Stimulated activated CD4-positive, alpha-beta T cell treated with anti-CD3 and anti-CD28 coated beads, TNF-alpha, amount 100 ng/mL, for 4 hours (primary cell): ENCODE measurements at places on chromosomes 5 and 9.

GRCh38 chr9:76419782-76420380, 25.7 kb upstream of the RFK start:
- no peak for DNase-seq

GRCh38 chr5:159951387-159951786, 35.1 kb downstream of the ADRA1B start:
- no peak for DNase-seq

DNA sequence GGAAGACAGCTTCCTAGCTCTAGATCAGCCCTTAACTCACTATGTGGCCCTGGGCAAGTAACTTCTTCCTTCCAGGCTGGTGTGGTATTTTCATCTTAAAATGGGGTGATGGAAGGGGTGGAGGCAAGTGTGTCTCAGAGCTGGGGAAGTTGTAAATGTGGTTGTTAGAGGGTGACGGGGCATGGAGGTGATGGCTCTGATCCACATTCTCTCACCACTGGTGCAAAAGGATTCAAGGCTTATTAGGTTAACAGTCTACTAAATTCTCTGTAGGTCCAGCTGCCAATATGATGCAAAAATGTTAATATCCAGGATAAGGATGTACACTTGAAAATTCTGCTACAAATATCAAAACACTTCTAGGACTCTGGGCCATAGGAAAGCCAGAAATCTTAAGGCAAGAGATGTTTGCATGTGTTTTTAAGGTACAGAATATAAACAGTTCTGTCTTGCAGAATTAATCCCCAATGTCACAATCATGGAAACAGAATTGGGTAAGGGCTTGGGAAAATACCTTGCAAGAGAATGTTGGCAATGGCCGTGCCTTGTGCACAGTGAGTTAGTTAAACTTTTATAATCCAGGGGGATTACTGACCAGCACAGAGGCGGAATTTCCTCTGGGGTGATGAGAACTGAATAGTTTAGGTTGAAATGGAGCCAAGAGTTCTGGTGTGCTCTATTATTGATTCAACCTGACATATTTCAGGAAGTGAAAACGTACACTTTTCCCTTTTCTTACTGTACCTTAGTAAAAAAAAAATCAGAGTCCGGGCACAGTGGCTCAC, 19.8 kb downstream of the TNFSF15 start:
- no peak for DNase-seq

GRCh38 chr5:150263801-150264621, 25.6 kb downstream of the CAMK2A start:
- no peak for DNase-seq

DNA sequence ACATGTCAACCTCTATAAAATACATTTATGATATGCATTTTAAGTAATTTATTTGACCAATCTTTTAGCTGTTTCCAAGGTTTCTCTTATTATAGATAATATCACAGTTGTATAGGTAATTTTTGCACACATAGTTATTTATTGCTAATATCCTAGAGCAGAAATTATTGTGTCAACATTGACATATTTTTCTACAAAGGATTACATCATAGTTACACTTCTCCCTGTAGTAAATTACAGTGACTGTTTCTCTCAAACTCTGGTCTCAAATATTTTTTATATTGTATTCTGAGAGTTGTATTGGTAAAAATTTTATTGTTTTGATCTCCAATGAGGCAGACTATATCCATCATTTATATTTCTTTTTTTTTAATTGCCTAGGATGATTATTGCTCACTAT, 714.4 kb upstream of the CDH6 start:
- DNase-seq, result no peak

- DNase-seq, result no peak
Measured at GRCh38 chr9:6915635-6916034, 157.9 kb downstream of the KDM4C start.

GRCh38 chr5:168740092-168740800, 161.1 kb upstream of the PANK3 start:
- no peak for DNase-seq

- no peak for DNase-seq
Measured at GRCh38 chr5:127428748-127429147, 88.7 kb upstream of the PRRC1 start.

DNA sequence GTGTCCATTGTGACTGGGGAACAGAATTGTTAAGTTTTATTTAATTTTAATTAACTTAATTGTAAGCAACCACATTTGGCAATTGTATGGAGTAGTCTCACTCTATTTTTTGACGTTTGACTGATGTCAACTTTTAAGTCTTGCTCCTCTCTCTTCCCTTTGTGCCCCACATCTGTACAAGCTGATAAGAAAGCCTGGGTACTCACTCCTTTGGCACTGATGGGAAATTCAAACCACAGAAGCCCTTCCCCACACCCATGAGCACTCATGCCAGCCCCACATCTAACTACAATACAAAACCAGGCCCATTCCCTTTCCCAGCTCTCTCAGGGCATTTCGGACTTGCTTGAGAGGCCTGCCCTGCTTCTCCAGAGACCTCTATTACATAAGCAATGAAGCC, 451.5 kb upstream of the KIF2A start:
- DNase-seq, result no peak

- no peak for DNase-seq
Measured at GRCh38 chr5:56358703-56359681, 125.9 kb upstream of the ANKRD55 start.

- DNase-seq, result no peak
Measured at GRCh38 chr9:34566322-34566721, 23.2 kb downstream of the CNTFR start.

GRCh38 chr9:116008278-116008677, 145.3 kb upstream of the PAPPA start:
- DNase-seq, result no peak

DNA sequence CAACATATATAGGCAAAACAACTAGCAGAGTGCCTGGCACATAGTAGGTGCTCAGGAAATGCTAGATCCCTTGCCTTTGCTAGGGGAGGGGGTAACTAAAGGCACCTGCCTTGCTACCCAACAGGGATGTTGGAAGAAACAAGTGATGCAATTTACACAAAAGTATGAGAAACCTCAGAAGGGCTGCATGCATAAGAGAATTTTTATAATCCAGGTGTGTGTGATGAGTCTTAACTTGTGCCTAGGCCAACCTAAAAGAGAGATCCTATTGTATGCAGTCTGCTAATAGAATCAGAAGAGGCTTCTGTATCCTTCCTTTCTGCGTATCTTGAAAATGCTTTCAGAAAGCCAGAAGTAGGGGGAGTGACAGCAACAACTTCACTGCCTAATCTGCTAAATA, 135.9 kb downstream of the SLIT3 start:
- DNase-seq, result no peak

DNA sequence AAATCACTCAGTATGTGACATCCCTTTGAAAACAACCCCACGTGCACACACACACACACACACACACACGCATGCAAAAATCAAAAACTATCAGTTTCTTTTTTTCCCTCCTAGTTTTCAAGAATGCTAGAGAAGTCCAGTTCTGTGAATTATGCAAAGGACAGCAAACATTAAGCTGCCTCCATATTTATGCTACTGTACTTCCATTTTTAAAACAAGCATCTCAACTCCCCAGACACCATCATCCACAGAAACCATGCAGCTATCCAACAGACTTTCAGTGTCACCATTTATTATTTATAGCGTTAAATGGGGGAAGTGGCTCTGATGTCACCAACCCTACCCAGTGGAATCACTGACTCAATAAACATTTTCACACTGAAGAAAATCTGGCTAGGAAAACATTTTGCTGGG, 1.6 kb downstream of the FBXW11 start:
- DNase-seq, result peak; percentile 3

- no peak for DNase-seq
Measured at GRCh38 chr9:111037708-111038330, 451 bp downstream of the LPAR1 start.

GRCh38 chr9:113210815-113211214, 10.3 kb downstream of the FKBP15 start:
- no peak for DNase-seq

GRCh38 chr5:96370976-96371375, 62.1 kb downstream of the PCSK1 start:
- DNase-seq, result no peak

DNA sequence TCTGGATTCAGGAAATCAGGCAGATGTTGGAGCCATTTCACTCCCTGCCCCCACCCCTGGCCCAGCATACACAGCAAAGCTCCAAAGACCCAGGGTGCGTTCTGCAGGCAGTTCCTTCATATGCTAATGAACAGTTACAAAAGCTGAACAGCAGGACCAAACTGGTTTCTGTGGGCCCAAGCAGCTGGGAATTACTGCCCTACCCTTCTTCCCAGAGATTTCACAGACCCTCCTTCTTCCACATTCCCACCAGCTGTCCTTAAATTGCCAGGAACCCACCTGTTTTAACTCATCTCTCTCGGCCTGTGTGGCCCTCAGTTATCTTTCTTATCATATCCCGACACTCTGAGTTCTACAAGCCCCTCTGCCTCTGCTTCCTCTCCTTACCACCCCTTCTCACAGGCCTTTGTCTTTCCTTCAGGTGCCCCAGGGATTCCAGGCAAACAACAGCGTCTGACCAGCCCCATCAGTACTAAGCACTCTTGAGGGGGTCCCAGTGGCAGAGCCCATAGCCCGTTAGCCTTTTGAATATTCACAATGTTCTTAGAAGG, 10.6 kb upstream of the F2RL1 start:
- DNase-seq, result no peak

GRCh38 chr5:78747055-78747454, 98.5 kb upstream of the LHFPL2 start:
- no peak for DNase-seq

DNA sequence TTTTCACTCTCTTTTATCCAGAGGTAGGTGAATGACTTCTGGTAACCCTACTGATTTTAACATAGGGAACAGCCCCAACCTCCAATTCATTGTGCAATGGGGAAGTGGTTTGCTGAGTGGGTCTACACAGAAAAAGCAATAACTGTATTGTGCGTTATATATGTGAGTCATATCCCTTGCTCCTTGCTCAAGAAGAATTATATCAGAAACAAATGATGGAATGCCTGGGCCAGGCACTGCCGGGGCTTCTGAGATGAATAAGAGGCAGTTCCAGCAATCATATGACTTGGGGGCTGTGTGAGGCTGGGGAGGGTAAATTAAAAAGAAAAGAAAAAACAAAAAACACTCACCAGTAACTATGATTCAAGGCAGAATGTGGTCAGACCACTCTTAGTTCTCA, 79.2 kb upstream of the ABCA1 start:
- DNase-seq, result no peak

- DNase-seq, result no peak
Measured at GRCh38 chr5:31396611-31397295, 135.1 kb downstream of the DROSHA start.

- DNase-seq, result no peak
Measured at GRCh38 chr5:16809395-16810207, 126.5 kb downstream of the MYO10 start.

DNA sequence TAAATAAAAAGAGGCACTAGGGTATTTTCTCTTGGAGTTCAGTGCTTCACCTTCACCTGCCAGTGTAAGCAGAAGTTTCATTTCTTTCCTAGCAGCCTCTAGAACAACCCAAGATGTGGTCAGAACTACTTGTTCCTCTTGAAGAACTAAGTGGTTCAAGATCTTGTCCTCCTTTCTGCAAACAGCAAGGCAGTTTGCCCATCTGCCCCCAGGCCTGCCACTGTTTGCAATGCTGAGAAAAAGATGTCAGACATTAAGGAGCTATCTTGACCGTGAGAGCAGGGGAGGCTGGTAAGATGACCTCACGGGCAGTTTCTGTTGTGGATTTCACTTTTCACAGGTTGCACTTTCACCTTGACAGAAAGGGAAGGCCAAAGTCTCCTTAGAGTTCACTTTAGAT, 52.0 kb upstream of the KLF4 start:
- no peak for DNase-seq

DNA sequence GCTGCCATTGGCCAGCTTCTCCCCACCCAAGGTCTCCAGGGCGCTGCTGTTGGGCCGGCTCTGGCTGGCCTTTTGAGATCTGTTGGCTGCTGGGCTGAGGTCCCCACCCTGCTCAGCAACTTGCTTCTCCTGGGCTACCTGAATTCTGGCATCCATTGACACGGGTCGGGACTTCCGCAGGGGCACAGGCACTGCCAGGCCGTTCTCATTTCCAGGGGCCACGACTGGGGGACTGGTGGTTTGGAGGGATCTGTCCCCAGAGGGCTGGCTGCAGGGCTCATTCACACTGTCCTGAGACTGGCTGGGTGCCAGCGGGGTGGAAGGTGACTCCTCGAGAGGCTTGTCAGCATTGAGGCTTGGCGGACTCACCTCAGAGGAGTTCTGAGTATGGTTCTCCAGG, 87.1 kb upstream of the FBXW11 start:
- DNase-seq, result no peak

DNA sequence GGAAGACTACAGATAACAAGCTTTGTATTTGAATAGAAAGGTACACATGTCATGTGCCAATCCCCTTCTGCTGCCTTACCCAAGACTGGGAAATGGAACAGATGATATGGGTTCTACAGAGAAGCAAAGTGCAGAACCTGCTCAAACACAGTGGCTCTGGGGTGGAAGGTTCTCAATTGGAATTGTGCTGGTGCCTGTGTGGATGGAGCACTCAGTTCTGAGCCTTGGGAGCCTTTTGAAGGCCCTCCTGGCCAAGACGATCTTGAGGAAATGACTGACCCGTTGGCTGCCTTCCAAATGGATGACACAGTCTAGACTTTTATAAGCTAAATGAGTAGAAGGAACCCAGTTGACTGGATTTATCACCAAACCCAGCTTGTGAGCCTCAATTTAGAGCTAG, 4.2 kb upstream of the PRSS3 start:
- DNase-seq, result no peak

DNA sequence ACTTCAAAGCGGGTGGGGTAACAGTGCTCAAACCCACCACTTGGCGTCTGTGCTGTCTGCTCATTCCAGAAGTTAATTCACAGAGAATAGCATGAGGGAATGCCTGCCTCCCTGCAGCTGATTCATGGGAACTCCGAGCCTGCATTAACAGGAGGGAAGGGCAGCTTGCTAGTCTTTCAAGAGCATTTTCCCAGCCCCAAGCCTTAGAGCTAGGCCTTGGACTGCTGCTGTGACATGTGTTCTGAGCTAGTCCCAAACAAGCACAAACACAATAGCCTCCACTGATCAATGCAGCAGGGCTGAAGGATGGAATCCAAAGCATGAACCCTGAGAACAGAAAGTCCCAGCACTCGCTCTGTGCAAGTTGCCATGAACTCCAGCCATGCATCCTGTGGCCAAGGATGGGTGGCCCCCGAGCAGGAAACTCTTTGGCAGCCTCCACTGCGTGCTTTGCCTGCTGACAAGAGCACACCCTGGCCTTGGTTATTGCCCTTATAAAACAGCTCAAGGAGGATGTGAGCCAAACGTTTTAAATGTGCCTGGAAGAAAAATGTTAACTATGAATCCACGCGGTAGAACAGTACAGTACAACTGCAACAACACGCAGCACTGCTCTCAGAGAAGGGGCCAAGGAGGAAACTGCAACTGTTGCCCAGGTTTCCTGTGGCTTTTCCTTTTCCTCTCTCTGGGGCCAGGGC, 653.1 kb upstream of the KLF4 start:
- no peak for DNase-seq

GRCh38 chr9:23041466-23041865, 594.8 kb downstream of the DMRTA1 start:
- no peak for DNase-seq
